CD4-positive, alpha-beta T cell treated with Interferon alpha-2 for 1 hour (primary cell): ENCODE measurements at places on chromosomes 7 and 10.

GRCh38 chr10:122475100-122475499, 13.7 kb downstream of the HTRA1 start:
- no peak for DNase-seq

DNA sequence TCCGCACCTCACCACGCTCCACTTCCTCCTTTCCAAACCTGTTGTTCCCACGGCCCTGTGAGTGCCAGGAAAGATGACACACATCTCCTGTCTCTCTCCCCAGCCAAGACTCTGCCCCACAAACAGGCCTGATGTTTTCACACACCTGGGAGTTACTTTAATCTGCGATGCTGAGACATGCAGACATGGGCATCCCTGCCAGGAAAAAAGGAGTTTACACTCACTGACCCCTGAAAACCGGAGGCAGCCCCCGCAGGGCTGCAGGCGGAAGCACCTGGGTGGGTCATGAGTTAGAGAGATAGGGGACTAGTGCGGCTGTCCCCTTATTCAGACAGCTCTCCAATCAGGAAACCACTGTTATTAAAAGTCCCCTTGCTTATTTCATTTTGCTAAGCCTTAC, 106.4 kb upstream of the CARD11 start:
- no peak for DNase-seq

DNA sequence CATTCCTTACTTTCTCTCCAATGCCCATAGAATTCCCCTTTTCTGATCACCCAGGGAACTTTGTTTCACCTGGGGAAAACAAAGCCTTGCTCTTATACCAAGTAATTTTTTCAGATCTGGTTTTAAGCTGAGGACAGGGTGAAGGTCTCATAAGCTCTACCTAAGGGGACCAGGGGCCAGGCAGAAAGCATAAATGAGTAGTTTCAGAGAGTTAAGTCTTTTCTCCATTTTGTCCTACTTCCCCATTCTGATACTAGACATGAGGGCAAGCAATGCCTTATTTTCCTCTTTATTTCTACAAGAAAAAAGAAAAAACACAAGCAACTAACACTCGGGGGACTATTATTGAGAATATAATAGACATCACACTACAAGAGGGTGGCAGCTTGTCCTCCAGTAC, 2.9 kb downstream of the AKR1D1 start:
- DNase-seq, result no peak

DNA sequence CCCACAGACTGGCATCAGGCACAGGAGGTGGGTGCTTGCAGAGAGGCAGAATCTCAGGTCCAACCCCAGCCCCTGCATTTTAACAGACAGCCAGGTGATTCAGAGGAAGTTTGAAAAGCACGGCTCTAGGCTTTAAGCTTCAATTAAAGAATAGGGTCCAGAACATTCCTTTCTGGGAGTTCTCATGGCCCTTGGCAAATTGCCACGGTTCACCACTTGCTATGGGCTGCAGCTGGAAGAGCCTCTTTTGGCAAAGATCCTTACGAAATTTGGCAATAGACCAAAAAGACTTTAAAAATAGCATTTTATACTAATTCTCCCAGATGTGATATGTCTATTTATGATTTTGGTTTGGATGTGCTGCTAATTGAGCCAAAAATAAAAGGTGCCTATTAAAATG, 148.1 kb downstream of the ITGA8 start:
- DNase-seq, result no peak

GRCh38 chr7:109331423-109331822, 761.7 kb downstream of the DNAJB9 start:
- no peak for DNase-seq

GRCh38 chr7:151012911-151013347, 11.4 kb downstream of the ATG9B start:
- DNase-seq, result no peak

- DNase-seq, result no peak
Measured at GRCh38 chr7:132400561-132401142, 175.6 kb downstream of the PLXNA4 start.

GRCh38 chr7:34895202-34895601, 142.1 kb downstream of the DPY19L1 start:
- no peak for DNase-seq

GRCh38 chr7:110808361-110808760, 282.6 kb upstream of the LRRN3 start:
- no peak for DNase-seq

GRCh38 chr10:67771200-67771599, 66.8 kb downstream of the DNAJC12 start:
- no peak for DNase-seq
